ENCODE measurements at places on chromosomes 16 and 17. TPM values are rescaled to one million over a fixed set of nuclear protein-coding genes. Genes with fewer than 3 reads are reported as not detected.

CHD9NB gene
- polyA plus RNA-seq, result 11.6 TPM

RABEP2 gene
- 17.6 TPM for polyA plus RNA-seq

TRPV2 gene
- 1.7 TPM for polyA plus RNA-seq

BCAS3 gene
- polyA plus RNA-seq, result 17.7 TPM

OTOP2 gene
- polyA plus RNA-seq, result not detected

All from left renal pelvis (tissue), 4 donors.